Esophagus squamous epithelium (tissue), 5 donors: ENCODE measurements at places on chromosomes 6 and 20.

DNA sequence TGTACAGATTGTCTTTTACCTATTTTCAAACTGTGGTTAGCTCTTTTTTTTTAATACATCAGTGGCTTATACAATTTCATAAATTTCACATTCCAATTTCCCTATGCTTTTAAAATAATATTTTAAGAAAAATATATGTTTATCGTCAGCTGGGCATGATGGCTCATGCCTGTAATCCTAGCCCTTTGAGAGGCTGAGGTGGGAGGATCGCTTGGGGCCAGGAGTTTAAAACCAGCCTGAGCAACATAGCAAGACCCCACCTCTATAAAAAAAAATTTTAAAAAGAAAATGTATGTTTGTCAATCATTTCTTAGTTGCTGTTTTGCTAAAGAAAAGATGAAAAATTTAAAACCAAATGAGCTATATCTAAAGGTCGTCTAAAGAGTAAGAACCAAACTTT lies 3.4 kb downstream of the GJA1 start:
- H3K4me1 ChIP-seq = peaks cover 8% of the 10 kb centered on the region
- no peaks in the 10 kb centered on the region for H3K36me3 ChIP-seq
- peak overlapping the region; percentile 91 for H3K27ac ChIP-seq
- no peak for DNase-seq

DNA sequence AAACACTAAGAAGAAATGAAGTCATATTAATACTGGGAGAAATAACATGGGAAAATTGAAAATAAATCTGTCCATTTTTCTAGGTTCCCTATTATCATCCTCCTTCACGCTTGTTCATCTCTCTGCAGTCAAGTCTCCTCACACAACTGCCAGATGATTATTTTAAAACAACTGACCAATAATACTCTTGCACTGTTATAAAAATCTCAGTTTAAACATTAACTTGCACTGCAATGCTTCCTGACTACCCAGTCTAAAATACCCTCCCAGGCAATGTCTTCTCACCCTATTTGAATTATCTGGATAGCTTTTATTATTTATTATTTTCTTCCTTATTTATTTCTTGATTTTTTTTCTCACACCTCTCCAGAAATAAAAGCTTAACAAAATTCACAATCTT lies 5.7 kb downstream of the EYS start:
- no peaks in the 10 kb centered on the region for H3K27me3 ChIP-seq
- H3K36me3 ChIP-seq = no peaks in the 10 kb centered on the region
- H3K4me3 ChIP-seq = no peak overlapping the region
- no peak for DNase-seq

DNA sequence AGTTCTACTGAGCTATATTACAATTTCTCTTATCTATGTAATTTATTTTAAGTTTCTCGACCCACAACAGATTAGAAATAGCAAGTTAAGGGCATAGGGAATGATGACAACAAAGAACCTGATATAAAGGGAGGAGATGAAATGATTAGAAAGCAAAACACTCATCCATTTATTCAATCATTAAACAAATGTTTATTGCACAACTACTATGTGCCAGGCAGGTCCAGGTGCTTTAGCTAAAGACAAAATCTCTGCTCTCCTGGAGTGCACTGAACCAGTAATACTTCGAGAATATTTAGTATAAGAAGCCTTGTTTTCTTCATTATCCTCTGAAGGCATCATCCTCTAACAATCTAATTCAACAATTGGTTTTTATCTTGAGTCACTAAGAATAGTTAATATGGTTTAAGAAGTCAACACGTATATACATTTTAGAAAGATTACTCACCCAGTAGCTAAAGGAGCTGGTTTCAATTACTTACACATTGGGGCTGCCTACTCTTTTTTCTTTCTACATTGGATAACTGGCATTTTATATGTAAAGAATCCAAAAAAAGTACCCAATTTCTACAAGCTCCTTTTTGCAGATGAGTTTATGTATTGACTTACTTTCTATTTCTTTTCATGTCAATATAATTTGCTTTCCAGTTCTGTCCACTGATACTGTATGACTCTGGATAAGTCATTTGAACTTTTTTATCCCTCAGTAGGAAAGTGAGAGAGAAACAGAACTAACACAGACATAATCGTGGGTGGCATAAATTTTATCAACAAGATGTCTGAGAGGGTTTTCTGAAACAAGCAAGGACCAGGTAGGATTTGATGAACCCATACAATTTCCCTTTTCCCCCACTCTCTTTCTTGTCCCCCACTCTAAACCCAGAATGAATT lies 312.6 kb downstream of the CLIC5 start:
- no peak for DNase-seq
- H3K36me3 ChIP-seq = no peaks in the 10 kb centered on the region
- no peak overlapping the region for H3K27ac ChIP-seq

GRCh38 chr20:50175938-50176933 lies 14.4 kb upstream of the CEBPB start:
- no peaks in the 10 kb centered on the region for H3K36me3 ChIP-seq
- H3K4me3 ChIP-seq = no peak overlapping the region
- H3K4me1 ChIP-seq = peaks cover 9% of the 10 kb centered on the region
- DNase-seq = no peak
- no peaks in the 10 kb centered on the region for H3K27me3 ChIP-seq
- no peak overlapping the region for H3K27ac ChIP-seq

GRCh38 chr20:49647550-49647949 lies 66.1 kb downstream of the B4GALT5 start:
- DNase-seq = no peak
- H3K4me3 ChIP-seq = no peak overlapping the region
- no peaks in the 10 kb centered on the region for H3K27me3 ChIP-seq

- H3K27ac ChIP-seq = no peak overlapping the region
- H3K4me1 ChIP-seq = no peaks in the 10 kb centered on the region
- no peaks in the 10 kb centered on the region for H3K27me3 ChIP-seq
These were observed 26.1 kb downstream of the ZNF311 start for GRCh38 chr6:28978959-28979561.

GRCh38 chr20:61482056-61482887 lies 230.2 kb downstream of the CDH4 start:
- H3K4me1 ChIP-seq = peaks cover 16% of the 10 kb centered on the region
- no peak overlapping the region for H3K4me3 ChIP-seq
- H3K36me3 ChIP-seq = no peaks in the 10 kb centered on the region
- no peak for DNase-seq
- no peaks in the 10 kb centered on the region for H3K27me3 ChIP-seq

DNA sequence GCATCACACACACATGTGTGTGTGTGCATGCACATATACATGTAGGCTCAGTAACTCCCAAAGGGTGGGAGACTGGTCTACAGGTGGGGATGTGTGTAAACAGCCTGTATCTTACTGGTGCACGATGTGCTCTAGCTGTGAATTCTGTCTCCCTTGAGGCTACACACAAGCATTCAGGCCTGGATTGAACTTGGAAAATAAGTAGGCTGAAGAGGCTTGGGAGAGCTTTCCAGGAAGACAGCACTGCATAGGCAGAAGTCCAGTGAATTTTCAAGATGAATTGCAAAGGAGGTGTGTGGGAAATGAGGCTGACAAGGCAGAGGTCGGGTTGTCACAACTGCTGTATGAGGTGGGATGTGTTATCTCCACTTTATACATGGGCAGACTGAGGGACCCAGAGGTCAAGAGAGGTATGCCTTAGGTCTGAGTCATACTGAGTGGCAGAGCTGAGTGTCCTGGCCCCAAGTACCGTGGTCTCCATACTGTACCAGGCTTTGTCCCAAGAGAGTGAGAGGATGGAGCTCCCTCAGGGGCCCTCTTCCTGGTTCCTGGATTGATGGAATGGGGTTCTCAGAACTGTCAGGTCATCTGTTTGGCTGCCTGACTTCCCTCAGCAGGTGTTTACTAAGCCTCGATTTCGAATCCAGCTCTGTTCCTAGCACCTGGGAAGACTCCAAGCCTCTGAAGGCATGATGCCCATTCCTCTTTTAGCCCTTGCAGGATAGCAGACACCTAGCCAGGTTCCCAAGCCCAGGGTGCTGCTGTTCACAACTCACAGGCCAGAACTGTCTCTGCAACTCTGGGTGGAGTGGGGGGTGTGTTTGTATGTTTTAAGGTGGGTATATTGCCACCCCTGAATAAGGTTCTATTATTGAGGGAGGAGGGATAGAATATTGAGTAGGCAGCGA lies 14.4 kb downstream of the SNPH start:
- no peak overlapping the region for H3K4me3 ChIP-seq
- no peaks in the 10 kb centered on the region for H3K27me3 ChIP-seq
- H3K4me1 ChIP-seq = no peaks in the 10 kb centered on the region
- no peaks in the 10 kb centered on the region for H3K36me3 ChIP-seq
- DNase-seq = no peak

- no peak overlapping the region for H3K27ac ChIP-seq
- H3K27me3 ChIP-seq = no peaks in the 10 kb centered on the region
- no peaks in the 10 kb centered on the region for H3K36me3 ChIP-seq
- no peak for DNase-seq
These were observed 49.3 kb upstream of the CD2AP start for GRCh38 chr6:47428288-47428687.

DNA sequence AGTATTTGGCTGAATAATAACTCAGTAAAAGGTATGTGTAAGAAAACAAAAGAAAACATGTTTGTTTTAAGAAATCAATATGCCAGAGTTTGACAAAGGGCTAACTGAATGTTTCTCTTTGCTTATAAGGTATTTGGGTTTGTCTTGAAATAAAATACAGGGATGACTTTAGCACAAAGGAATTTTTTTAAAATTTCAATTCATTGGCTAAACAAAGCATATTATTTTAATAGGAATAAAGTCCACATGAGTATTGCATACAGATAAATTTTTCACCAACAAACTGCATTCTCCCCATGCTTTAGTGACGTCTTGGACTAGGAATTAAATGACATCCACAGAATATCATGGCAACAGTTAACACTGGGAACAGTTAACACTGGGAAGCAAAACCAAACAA lies 480.0 kb upstream of the JAG1 start:
- no peaks in the 10 kb centered on the region for H3K27me3 ChIP-seq
- no peak for DNase-seq
- no peaks in the 10 kb centered on the region for H3K36me3 ChIP-seq
- H3K4me3 ChIP-seq = no peak overlapping the region
